ENCODE measurements at places on chromosomes 4 and X.
A peak's percentile ranks its signal among the peaks of the same experiment; 100 is the strongest.

- H3K27me3 ChIP-seq, result no peaks in the 10 kb centered on the region
- no peaks in the 10 kb centered on the region for H3K36me3 ChIP-seq
- DNase-seq, result no peak
- H3K4me3 ChIP-seq, result no peak overlapping the region
Measured at GRCh38 chrX:154057791-154058190, 38.1 kb upstream of the IRAK1 start.

- H3K27ac ChIP-seq, result no peak overlapping the region
- H3K27me3 ChIP-seq, result no peaks in the 10 kb centered on the region
- H3K4me3 ChIP-seq, result no peak overlapping the region
- no peaks in the 10 kb centered on the region for H3K36me3 ChIP-seq
- no peaks in the 10 kb centered on the region for H3K4me1 ChIP-seq
Measured at GRCh38 chrX:134669378-134670098, 11.3 kb upstream of the PLAC1 start.

DNA sequence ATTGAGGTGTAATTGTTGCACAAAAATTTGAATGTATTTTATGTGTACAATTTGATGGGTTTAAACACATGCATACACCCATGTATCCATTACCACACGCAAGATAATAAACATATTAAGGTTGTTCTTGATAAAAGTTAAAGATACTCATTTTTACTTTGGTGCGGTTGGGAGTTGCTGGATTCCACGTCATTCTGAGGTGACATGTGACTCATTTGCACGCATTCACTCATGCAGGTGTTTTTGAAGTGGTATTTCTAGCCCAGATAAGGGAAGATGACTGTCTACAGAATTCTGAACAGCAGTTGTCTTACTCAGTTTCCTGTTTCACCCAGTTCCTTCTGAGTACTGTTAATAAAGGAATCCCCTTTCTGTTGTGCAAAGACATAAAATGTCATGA is 142.0 kb downstream of the RTL3 start:
- no peak overlapping the region for H3K27ac ChIP-seq
- no peaks in the 10 kb centered on the region for H3K27me3 ChIP-seq
- no peaks in the 10 kb centered on the region for H3K4me1 ChIP-seq
- no peak for DNase-seq
- no peak overlapping the region for H3K4me3 ChIP-seq

DNA sequence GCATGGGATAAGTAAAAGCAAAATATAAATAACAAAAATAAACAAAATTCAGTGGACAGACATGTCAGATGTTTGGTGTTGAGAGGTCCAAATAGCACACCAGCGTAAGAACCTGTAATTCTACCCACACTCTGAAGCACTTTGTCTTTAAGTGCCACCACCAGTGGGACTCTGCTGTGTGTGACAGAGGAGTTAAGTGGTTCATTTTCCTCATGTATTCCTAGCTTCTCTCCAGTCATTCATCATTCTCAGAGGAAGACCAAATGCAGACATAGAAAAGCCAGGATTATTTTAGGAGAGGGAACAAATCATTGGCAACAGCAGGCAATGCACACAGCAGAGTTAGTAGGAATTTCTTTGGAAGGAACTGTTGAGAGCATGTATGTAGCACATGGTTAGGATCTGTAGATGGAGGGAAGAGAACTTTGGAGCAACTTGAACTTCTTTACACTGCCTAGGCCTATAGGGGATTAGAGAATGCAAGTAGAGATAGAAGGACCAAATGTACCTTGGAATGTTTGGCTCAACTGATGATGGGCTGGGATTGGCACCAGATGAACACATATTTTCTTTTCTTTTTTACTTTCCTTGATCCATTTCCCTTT is 43.0 kb upstream of the ARHGAP24 start:
- DNase-seq, result no peak
- H3K27ac ChIP-seq, result peak overlapping the region; percentile 66
- no peaks in the 10 kb centered on the region for H3K27me3 ChIP-seq
- peaks cover 11% of the 10 kb centered on the region for H3K4me1 ChIP-seq
- no peak overlapping the region for H3K4me3 ChIP-seq
- no peaks in the 10 kb centered on the region for H3K36me3 ChIP-seq

GRCh38 chrX:12496343-12496742 is 294.9 kb upstream of the PRPS2 start:
- H3K36me3 ChIP-seq, result no peaks in the 10 kb centered on the region
- H3K4me3 ChIP-seq, result no peak overlapping the region
- H3K27ac ChIP-seq, result peak overlapping the region; percentile 77
- no peak for DNase-seq
- H3K4me1 ChIP-seq, result no peaks in the 10 kb centered on the region
- H3K27me3 ChIP-seq, result no peaks in the 10 kb centered on the region

GRCh38 chr4:53019485-53020382 is 157.6 kb downstream of the RASL11B start:
- H3K27me3 ChIP-seq, result no peaks in the 10 kb centered on the region
- DNase-seq, result no peak
- peak overlapping the region; percentile 3 for H3K27ac ChIP-seq

GRCh38 chr4:8643441-8643840 is 50.9 kb downstream of the CPZ start:
- H3K27ac ChIP-seq, result no peak overlapping the region
- H3K27me3 ChIP-seq, result no peaks in the 10 kb centered on the region
- H3K4me1 ChIP-seq, result no peaks in the 10 kb centered on the region
- H3K36me3 ChIP-seq, result no peaks in the 10 kb centered on the region
- DNase-seq, result no peak
- H3K4me3 ChIP-seq, result no peak overlapping the region

DNA sequence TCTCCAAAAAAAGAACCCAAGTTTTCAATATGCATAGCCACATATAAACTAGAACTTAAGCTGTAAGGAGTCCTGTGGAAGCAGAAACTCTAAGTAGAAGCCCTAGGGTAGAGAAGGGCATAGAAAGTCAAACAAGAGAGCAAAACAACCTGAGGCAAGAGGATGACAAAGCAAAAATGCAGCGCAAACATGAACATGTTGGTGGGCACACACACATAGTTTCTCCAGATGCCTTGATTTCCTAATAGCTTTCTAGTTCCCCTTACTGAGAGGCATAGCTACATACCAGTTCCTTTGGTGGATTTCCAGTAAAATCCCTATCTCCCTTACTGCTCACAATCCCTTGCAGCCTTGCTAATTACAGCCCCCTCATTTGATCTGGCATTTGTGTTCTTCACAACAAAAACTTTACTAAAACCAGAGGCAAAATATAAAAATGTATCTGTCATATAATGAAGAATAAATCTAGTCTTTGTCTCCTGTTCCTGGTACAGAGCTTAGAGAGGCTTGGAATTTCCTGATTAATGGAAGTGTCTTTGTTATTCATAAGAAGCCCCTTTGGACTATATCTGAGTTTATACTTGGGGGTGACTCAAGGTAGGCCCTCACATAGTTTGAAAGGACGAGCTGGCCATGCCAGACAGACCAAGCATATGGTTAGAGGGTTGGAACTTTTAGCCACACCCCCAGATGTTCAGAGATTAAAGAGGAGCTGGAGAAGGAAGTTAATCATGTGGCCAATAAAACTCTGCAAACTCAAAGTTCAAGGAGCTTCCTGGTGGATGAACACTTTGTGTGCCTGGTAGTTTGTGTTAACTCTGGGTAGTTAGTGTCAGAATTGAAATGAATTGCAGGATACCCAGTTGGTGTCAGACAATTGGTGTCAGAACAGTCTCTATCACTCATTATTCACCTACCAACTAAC is 52.7 kb upstream of the ZCCHC13 start:
- no peak overlapping the region for H3K4me3 ChIP-seq
- H3K27ac ChIP-seq, result peak overlapping the region; percentile 41
- DNase-seq, result no peak
- peaks cover 8% of the 10 kb centered on the region for H3K4me1 ChIP-seq

- H3K27me3 ChIP-seq, result no peaks in the 10 kb centered on the region
- no peaks in the 10 kb centered on the region for H3K4me1 ChIP-seq
- DNase-seq, result no peak
- H3K27ac ChIP-seq, result no peak overlapping the region
Measured at GRCh38 chr4:2217726-2218125, 24.2 kb downstream of the HAUS3 start.

GRCh38 chr4:47837908-47838294 is at the start of gene CORIN:
TSS of gene CORIN (minus strand) at chr4:47838067. CDS start at chr4:47837949, 118 bp downstream.
- H3K4me3 ChIP-seq, result peak within 1 kb of the TSS; percentile 63
- H3K27me3 ChIP-seq, result no peaks in the 10 kb centered on the region
- no peaks in the 10 kb centered on the region for H3K4me1 ChIP-seq
- no peaks in the 10 kb centered on the region for H3K36me3 ChIP-seq
- DNase-seq, result no peak

- no peaks in the 10 kb centered on the region for H3K4me1 ChIP-seq
- H3K36me3 ChIP-seq, result no peaks in the 10 kb centered on the region
- H3K27me3 ChIP-seq, result no peaks in the 10 kb centered on the region
- DNase-seq, result no peak
- H3K4me3 ChIP-seq, result no peak overlapping the region
Measured at GRCh38 chr4:98516042-98516440, 142.4 kb downstream of the TSPAN5 start.

DNA sequence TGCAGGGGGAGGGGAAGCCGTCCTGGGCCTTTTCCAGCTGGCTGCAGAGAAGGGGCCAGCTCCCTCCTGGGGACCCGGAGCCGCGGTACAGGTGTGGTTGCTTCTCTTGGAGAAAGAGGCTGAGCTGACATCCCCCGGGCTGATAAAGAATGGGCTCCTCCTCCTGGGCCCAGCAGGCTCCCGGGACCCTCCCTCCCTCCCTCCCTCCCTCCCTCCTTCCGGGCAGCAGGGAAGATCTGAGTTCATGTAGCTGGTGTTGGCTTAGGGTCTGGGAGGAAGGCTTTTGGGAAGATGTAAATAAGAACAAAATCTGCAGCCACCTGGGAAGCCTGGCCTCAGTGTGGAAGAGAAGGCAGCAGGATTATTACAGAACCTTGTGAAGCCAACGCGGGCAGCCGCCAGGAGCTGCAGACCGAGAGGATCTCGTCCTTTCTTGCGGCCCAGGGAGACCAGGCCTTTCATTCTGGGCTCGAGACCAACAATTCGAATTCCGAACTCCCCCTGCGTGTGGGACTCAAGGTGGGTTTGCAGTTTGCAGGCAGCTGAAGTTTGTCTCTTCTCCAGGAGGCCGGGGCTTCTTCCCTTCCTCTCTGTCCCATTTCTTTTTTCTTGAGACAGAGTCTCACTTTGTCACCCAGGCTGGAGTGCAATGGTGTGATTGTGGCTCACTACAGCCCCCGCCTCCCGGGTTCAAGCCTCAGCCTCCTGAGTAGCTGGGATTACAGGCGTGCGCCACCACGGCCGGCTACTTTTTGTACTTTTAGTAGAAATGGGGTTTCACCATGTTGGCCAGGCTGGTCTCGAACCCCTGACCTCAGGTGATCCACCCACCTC is at the start of gene PLCXD1:
Gene PLCXD1, plus strand, starts transcription at position 216 of the 834 bp plus-strand sequence. CDS start 2,807 bp downstream, outside the sequence.
- H3K27ac ChIP-seq, result no peak within 1 kb of the TSS
- H3K27me3 ChIP-seq, result no peaks in the 10 kb centered on the region
- H3K36me3 ChIP-seq, result no peaks in the 10 kb centered on the region
- no peak for DNase-seq
- no peak within 1 kb of the TSS for H3K4me3 ChIP-seq
- peaks cover 6% of the 10 kb centered on the region for H3K4me1 ChIP-seq

GRCh38 chr4:87614292-87614890 is 6.1 kb downstream of the DSPP start:
- DNase-seq, result no peak
- no peaks in the 10 kb centered on the region for H3K36me3 ChIP-seq
- H3K27ac ChIP-seq, result no peak overlapping the region
- H3K4me1 ChIP-seq, result no peaks in the 10 kb centered on the region

- no peaks in the 10 kb centered on the region for H3K27me3 ChIP-seq
- H3K36me3 ChIP-seq, result no peaks in the 10 kb centered on the region
- no peaks in the 10 kb centered on the region for H3K4me1 ChIP-seq
- no peak overlapping the region for H3K4me3 ChIP-seq
- H3K27ac ChIP-seq, result no peak overlapping the region
- DNase-seq, result no peak
Measured at GRCh38 chrX:101745046-101745445, 85.4 kb upstream of the ARMCX2 start.

- no peaks in the 10 kb centered on the region for H3K36me3 ChIP-seq
- no peak overlapping the region for H3K4me3 ChIP-seq
- peak overlapping the region; percentile 81 for H3K27ac ChIP-seq
Measured at GRCh38 chr4:71259280-71259679, 79.5 kb upstream of the SLC4A4 start.

DNA sequence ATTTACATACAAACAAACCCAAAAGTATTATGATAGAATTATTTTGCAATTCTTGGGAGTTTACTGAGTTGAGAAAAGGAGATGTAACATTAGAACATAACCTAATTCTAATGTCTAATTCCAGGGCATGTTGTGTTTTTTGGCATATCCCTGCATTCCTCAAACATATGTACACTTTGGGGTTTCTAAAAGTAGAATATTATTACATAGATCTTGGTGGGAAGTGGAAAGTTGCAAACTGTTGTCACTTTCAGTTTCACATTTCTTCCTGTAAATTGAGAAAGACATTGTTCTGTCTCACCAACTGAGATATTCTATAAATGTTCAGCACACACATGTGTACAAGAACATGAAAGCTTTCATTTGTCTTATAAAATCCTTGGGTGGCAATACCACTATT is 24.4 kb upstream of the GBA3 start:
- H3K27ac ChIP-seq, result no peak overlapping the region
- H3K36me3 ChIP-seq, result no peaks in the 10 kb centered on the region
- H3K27me3 ChIP-seq, result no peaks in the 10 kb centered on the region

DNA sequence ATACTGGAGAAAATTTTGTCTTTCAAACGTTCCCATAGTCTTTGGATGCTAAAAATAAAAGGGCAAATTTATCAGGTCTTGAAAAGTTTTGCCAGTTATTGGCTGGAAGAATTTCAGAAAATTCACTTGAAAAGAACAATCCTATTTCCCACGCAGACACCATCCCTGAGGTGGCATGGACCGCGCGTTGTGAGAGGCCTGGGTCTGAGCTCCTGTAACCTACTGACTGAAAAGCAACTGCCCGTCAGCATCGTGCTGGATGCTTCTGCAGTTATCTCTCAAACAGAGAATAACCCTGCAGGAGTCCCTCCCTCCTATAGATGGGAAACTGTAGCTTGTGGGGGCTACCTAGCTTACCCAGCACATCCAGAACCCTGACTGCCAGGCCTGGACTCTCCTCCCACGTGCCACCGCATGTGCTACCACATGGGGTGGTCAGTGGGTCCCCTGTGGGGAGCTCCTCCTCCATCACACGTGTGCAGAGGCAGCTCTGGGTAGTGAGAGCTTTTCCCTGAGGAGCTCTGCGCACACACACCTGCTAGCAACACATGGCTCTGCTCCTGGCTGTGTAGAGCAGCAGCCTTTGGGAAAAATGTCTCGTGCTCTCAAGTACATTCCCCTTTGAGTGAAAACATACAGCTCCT is 36.1 kb downstream of the NSG1 start:
- peaks cover 50% of the 10 kb centered on the region for H3K36me3 ChIP-seq
- no peak overlapping the region for H3K4me3 ChIP-seq
- no peaks in the 10 kb centered on the region for H3K4me1 ChIP-seq
- no peaks in the 10 kb centered on the region for H3K27me3 ChIP-seq
- peak; percentile 44 for DNase-seq
